ENCODE measurements at places on chromosomes 3 and 15. TPM values are rescaled to one million over a fixed set of nuclear protein-coding genes. Genes with fewer than 3 reads are reported as not detected.

DNA sequence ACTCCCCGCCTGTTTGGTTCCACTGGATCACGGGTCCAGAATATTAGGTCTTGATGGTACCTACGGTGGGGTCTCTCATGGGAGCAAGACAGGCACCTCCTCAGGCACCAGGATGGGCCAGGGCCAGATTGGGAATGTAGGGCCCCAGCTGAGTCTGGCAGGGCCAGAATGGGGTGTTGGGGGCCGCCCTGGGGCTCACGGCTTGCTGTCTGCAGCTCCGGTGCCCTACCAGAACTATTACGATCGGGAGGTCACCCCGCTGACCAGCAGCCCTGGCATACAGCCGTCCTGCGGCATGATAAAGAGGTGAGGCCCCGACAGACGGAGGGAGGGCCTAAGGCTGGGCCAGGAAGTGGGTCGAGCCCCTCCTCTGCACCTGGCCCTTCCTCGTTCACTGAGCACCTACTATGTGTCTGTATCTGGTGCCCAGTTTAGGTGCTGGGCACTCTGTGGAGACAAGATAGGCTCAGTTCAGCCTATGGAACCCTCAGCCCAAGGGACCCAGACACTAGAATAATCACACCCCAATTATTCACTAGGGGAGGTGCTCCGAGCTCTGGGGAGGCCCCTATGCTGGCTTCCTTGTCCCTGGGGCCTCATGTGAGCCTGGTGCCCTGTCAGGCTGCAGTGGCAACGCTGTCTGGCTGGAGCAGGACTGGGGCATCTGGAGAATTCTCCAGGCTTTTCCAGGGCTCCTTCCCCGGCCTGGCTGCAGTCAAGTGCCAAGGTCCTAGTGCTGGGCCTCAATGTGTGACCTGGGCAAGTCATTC lies 37.9 kb downstream of the PSTPIP1 start:
- DNase-seq: no peak

GRCh38 chr3:172103724-172104123 lies 64.3 kb downstream of the FNDC3B start:
- DNase-seq: no peak

DNA sequence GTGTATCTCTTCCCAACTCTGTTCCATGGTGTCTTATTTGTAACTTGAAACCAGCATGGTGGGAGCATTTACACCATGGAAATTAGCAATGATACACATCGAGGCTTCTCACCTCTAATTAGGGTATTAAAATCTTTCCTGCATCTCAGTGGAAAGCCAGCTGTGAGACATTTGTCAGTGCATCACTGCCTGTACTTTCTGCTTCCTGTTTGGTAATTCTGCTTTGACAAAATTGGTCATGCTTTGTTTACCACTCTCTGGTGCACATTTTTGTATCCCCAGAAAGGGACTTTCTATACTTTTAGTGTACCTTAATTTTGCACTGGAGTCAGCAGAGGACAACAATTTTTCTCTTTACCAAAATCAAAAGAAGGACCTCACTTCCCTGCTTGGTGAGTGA lies 402.1 kb downstream of the PDCD6IP start:
- no peak for DNase-seq

DNA sequence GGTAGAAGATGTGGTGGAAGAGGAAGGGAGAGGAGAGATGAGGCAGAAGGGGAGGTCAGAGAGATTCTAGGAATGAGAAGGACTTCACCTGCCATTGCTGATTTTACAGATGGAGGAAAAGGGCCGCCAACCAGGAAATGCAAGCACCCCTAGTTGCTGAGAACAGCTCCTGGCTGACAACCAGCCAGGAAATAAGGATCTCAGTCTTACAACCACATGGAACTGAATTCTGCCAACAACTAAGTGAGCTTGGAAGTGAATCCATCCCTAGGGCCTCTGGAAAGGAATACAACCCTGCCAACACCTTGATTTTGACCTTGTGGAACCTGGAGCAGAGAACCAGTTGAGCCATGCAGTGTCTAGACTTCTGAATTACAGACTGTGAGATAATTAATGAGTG lies 86.6 kb downstream of the EDEM1 start:
- no peak for DNase-seq

Gene SOX2
- total RNA-seq: 5.4 TPM

Gene NAALADL2
- total RNA-seq: 1.2 TPM

Gene KNG1
- not detected for total RNA-seq

- no peak for DNase-seq
These were observed 5.4 kb downstream of the MGLL start for GRCh38 chr3:127816783-127817405.

DNA sequence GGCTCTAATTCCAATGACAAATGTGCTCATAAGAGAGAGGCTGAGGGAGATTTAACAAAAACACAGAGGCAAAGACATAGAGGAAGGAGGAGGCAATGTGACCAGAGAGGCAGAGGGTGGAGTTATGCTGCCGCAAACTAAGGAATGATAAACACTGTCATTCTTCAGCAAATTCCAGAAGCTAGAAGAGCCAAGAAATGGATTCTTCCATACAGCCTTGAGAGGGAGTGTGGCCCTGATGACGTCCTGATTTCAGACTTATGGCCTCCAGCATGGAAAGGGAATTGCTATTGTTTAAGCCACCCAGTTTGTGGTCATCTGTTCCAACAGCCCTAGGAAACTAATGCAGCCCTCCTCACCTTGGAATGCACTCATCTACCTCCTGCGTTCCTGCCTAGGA lies 30.5 kb downstream of the CD47 start:
- no peak for DNase-seq

GRCh38 chr3:159922861-159923312 lies 65.7 kb upstream of the IL12A start:
- DNase-seq: no peak

- no peak for DNase-seq
These were observed 292.5 kb downstream of the ARPP21 start for GRCh38 chr3:35931867-35932266.

Gene SYNPR
- total RNA-seq: not detected

Gene IMPG2
- 0.20 TPM for total RNA-seq

DNA sequence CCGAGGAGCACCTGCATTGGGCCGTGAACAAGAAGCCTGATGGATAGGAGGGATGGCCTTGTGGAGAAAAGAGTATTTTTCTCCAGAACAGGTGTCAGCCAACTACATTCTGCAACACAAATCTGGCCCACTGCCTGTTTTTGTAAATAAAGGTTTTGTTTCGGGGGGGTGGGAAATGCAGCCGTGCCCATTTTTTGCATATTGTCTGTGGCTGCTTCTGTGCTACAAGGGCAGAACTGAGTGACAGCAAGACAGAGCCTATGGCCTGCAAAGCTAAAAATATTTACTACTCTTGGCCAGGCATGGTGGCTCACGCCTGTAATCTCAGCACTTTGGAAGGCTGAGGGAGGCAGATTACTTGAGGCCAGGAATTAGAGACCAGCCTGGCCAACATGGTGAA lies 95.9 kb upstream of the AKAP13 start:
- DNase-seq: no peak

Gene ZBTB20
- total RNA-seq: 7.7 TPM

- peak; percentile 29 for DNase-seq
These were observed at the start of gene FAH for GRCh38 chr15:80152896-80153876. Gene FAH (plus strand): TSS chr15:80152999. CDS start chr15:80153055, 56 bp downstream.

DNA sequence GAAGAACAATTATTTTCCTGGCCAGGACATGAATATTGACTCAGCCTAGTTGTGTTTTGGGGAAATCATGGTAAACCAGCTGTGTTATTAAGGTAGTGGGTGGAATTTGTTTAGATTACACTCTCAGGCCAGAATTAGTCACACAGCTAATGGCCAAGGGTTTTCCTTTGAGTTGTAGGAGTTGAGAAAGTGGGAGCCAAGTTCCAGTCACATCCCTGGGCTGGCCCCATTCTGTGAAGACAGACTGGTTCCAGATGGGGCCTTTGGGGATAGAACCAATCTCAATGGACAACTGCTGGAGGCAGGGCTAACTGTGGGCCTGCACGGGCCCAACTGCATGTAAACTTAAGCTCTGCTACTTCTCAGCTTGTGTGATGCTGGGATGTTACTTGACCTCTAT lies 1.4 kb upstream of the RASL12 start:
- DNase-seq: peak; percentile 33

Gene FSIP1
- total RNA-seq: 0.87 TPM

DNA sequence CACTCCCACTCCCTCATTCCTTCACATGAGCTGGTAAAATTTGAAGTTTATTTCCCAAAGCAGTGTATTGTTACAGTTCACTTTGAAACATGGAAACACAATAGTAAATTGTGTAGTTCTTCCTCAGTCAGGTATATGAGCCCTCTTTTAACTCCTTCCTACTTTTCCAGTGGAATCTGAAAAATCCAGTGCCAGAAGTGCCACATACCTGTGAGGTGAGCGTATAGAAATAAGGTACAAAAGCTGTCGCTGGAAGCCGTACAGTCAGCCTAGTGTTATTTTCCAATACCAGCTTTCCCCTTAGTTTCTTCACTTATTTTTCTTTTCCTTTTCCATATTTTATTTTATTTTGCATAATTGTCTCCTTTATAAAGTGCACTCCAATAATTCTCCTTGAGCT lies 81.7 kb upstream of the CADM2 start:
- DNase-seq: no peak

Gene BRPF1
- 23.4 TPM for total RNA-seq

GRCh38 chr3:12773710-12774086 lies 14.6 kb upstream of the TMEM40 start:
- DNase-seq: no peak

GRCh38 chr3:184443831-184444230 lies 64.0 kb downstream of the CHRD start:
- no peak for DNase-seq

Gene PDCD10
- 49.7 TPM for total RNA-seq

DNA sequence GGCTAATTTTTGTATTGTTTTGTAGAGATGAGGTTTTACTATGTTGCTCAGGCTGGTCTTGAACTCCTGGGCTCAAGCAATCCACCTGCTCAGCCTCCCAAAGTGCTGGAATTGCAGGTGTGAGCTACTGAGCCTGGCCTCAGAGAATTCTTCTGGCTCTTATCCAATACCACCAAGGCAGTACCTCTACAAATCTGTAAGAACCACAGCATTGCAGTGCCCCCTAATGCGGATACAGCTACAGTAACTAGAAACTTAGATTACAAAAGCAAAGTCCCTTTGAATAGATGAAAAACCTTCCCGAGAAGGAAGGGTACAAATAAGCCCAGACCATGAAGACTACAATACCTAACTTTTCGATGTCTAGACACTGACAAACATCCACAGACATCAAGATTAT lies 107.9 kb upstream of the DPPA4 start:
- no peak for DNase-seq

- no peak for DNase-seq
These were observed 11.4 kb upstream of the CCDC174 start for GRCh38 chr3:14640157-14640562.

Gene CLDN16
- not detected for total RNA-seq

DNA sequence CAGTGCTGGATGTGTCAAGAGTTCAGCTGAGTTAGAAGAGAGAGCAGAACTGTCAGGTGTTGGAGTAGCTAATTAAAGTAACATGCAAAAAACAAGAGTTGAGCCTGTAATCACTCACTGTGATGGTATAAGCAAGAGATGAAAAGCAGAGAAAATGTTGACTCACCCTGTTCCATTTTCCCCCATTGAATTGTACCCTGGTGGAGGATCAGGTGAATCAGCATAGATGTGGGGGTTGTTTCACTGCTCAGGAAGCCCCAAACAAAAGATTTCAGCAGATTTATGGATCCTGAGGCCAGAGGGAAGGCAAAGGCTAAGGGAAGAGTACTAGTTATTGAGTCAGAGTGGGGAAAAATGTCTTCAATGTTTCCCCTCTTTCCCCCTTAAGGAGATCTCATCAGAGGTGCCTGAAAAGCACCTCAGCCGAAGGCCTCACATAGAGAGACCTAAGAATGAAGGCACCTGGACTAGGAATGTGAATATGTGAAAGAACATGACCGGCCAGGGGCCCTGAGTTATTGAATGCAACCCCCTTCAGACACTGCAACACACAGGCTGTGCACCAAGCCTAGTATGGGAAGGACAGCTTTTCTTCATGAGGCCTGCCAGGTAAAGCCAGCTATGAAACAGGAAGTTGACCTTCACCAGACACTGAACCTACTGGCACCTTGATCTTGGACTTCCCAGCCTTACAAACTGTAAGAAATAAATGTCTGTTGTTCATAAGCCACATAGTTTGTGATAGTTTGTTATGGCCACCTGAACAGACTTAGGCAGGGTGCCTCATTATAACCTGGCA lies 90.1 kb downstream of the TMCO5A start:
- DNase-seq: no peak

Gene RPP25
- total RNA-seq: 0.02 TPM

- DNase-seq: peak; percentile 50
These were observed 1.1 kb downstream of the SLC35G2 start for GRCh38 chr3:136819731-136820679.

DNA sequence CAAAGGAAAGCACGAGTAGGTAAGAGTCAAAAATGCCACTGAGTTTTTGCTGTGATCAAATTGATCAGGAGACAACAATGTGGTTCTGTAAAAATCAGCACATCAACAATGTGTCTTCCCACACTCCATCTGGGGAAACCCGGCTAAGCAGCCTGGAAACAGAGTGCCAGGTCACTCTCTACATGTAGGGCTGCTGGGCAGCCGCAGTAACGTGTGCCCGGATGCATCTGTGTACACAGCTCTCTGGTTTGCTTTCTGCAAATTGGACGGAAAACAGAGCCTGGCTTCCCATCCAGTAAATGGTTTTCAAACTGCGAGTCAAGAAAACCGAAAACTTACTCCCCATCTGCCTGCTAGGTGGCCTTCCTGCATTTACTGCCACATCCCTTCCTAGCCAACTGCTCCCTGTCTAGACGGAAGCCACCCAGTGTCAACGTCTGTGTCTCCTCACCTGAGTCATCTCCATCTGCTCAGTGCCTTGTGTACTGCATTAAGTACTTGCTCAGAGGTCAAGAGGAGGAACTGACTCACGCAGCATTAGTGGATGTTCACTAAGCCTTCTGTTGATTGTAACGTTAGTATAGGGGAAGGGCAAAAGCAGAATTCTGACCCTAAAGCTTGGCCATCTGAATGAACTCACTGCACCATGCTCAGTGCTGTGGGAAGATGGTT lies 124.1 kb downstream of the TJP1 start:
- no peak for DNase-seq

Gene SNTN
- total RNA-seq: not detected

DNA sequence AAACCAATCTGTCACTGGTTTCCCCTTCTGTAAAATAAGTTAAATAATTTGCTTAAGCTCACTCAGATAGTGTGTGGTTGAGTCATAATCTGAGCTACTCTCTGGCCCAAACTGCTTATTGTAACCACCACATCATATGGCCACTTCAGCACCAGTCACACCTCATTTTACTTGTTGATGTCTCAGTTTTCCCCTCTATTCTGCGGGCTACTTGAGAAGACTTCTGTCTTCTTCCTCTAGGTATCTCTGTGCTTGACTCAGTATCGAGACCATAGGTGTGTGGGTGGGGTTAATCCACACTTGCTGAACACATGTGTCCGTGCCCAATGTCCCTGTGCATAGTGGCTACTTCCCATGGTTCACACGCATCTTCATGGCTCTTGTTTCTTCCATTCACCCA lies 32.9 kb downstream of the CRYGS start:
- no peak for DNase-seq

Gene FSTL1
- 148 TPM for total RNA-seq

DNA sequence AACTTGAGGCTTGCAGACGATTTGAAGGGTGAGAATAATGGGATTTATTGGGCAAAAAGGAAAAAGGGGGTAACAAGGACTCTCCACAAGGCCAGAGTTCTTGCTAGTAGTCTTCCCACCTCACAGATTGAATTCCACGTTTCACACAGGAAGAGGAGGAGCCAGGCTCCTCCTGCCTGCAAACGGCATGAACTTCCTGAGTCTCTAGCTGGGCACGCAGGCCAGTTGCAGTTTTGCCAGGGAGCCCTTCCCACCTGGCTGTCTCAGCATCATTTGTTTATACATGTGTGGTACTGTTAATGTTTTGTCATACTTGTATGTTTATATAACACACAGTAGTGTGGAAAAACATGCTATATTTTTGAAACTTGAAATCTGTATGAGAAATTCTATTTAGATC lies 155.0 kb downstream of the NLGN1 start:
- no peak for DNase-seq

All from SJCRH30 (cell line).